Activated naive CD8-positive, alpha-beta T cell treated with anti-CD3 and anti-CD28 coated beads for 36 hours (primary cell): ENCODE measurements at places on chromosomes 5 and 9. TPM values are rescaled to one million over a fixed set of nuclear protein-coding genes. Genes with fewer than 3 reads are reported as not detected.
A peak's percentile ranks its signal among the peaks of the same experiment; 100 is the strongest.

- H3K4me1 ChIP-seq: peaks cover 56% of the 10 kb centered on the region
- no peak overlapping the region for H3K27ac ChIP-seq
- peak overlapping the region; percentile 91 for H3K4me3 ChIP-seq
- no peak for DNase-seq
- H3K27me3 ChIP-seq: peaks cover 6% of the 10 kb centered on the region
- H3K36me3 ChIP-seq: peaks cover 78% of the 10 kb centered on the region
Measured at GRCh38 chr9:89315482-89315881, 2.8 kb upstream of the SECISBP2 start.

SHOC1 gene
- not detected for total RNA-seq

SH3RF2 gene
- not detected for total RNA-seq

- no peaks in the 10 kb centered on the region for H3K4me1 ChIP-seq
- no peaks in the 10 kb centered on the region for H3K36me3 ChIP-seq
- DNase-seq: no peak
- peaks cover 24% of the 10 kb centered on the region for H3K27me3 ChIP-seq
- H3K4me3 ChIP-seq: no peak overlapping the region
Measured at GRCh38 chr9:124102363-124102762, 90.8 kb downstream of the LHX2 start.

DNA sequence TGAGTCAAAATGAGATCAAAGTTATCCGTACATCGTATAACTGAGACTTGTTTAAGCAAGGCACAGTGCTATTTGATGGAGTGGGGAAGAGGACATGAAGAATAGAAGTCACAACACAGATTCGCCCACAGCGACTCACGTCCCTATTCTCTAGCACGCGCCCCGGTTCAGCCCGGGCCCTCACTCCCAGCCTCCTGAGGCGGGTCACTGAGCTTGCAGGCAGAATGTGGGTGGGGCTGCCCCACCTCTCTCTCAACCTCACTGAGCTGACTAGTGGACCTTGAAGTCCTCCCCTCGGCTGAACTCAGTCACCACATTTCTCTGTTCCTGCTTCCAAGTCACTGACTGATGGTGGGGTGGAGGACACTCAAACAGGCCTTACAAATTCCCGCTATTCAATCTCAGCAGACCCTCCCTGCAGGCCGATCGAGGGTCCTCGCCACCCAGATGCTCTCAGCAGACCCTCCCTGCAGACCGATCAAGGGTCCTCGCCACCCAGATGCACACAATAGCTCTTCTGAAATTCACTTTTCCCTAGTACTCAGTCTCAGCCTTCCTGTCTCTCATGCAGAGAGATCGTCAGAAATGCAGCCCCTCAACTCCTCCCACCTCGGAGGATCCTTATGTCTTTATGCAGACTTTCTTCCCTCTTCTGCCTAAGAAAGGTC, 12.9 kb downstream of the GLDC start:
- no peaks in the 10 kb centered on the region for H3K36me3 ChIP-seq
- H3K27me3 ChIP-seq: peaks cover 5% of the 10 kb centered on the region
- no peak for DNase-seq
- no peaks in the 10 kb centered on the region for H3K4me1 ChIP-seq
- no peak overlapping the region for H3K4me3 ChIP-seq

GRCh38 chr5:133083901-133084300, 32.1 kb downstream of the HSPA4 start:
- peaks cover 24% of the 10 kb centered on the region for H3K4me1 ChIP-seq
- DNase-seq: no peak
- no peak overlapping the region for H3K4me3 ChIP-seq
- H3K36me3 ChIP-seq: peaks cover 34% of the 10 kb centered on the region
- no peaks in the 10 kb centered on the region for H3K27me3 ChIP-seq
- H3K27ac ChIP-seq: no peak overlapping the region

DNA sequence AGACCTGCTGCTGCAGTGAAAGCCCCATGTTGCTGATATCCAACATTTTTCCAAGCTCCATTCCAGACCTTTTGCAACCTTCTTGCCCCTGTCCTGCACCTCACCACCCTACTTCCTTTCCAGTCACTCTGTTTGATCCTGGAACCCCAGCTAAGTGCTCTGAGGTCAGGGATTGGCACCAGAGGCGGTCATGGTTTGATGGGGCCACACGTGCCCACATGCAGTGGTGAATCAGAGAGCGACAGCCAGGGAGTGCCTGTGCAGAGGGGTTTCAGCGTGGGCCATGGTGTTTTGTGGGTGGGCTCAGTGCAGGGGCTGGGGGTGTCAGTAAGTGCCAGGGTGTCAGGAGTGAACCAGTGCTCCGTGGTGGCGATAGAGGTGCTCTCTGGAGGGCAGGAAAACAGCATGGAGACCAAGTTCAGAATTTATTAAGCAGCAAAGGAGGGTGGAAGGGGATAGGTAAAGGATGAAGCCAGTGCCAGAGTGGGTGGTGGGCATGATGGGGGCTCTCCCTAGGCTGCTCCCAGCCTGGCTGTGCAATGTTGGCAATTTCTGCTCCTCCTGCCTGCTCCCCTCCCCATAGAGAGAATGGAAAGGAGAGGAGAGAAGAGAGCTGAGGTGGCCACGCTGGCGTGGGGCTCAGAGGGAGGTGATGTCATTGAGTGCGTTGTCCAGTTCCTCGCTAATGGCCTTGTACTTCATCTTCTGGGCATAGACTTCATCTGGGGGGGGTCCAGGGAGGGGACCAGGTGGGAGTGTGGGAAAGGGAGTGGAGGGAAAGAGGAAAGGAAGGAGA, 7.0 kb downstream of the TPM2 start:
- no peaks in the 10 kb centered on the region for H3K36me3 ChIP-seq
- H3K4me1 ChIP-seq: no peaks in the 10 kb centered on the region
- H3K27me3 ChIP-seq: no peaks in the 10 kb centered on the region
- no peak overlapping the region for H3K4me3 ChIP-seq

BNC2 gene
- not detected for total RNA-seq

DNA sequence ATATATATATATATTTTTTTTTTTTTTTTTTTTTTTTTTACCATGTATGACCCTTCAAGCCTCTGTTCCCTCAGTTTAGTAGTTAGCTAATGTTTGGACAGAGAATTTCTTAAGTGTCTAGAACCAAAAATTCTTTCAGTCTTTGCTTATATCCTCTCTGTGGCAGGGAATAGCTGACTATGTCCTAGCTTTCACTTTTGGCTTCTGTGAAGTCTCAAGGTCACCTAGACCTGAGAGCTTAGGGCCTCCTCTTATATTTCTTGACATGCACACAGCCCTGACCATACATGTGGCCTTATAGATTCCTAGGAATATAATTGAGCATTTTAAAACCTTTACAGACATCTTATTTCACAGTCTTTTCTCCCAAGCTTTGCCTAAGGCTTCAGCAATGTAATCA, 930.8 kb upstream of the CDH9 start:
- no peak overlapping the region for H3K27ac ChIP-seq
- H3K4me3 ChIP-seq: no peak overlapping the region
- no peak for DNase-seq
- H3K27me3 ChIP-seq: no peaks in the 10 kb centered on the region
- no peaks in the 10 kb centered on the region for H3K4me1 ChIP-seq

DNA sequence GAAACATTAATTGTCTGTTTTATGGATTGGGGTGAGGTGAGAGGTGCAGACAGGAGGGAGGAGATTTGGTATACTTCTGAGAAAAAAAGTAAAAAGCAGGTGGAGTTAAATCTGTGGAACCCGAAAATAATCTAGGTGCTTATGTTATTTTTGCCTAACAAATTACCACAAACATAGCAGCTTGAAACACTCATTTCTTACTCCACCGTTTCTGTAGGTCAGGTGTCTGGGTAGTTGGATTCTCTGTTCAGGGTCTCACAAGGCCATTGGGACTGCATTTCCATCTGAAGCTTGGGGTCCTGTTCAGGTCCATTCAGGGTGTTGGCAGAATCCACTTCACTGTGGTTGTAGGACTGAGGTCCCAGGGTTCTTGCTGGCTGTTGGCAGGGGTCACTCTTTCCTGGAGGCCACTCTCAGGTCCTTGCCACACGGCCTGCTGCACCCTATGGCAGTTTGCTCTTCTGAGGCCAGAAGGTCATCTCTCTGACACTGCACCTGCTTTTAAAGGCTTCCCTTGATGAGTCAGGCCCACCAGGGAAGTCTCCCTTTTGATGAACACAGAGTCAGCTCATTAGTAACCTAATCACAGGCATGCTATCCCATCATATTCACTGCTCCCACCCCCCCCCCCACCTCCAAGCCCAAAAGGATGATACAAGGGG, 82.2 kb downstream of the TRIO start:
- H3K36me3 ChIP-seq: no peaks in the 10 kb centered on the region
- no peak overlapping the region for H3K27ac ChIP-seq
- H3K4me1 ChIP-seq: peaks cover 13% of the 10 kb centered on the region
- no peak overlapping the region for H3K4me3 ChIP-seq
